RPMI7951 (cell line): ENCODE measurements at places on chromosomes 7 and 10. TPM values are rescaled to one million over a fixed set of nuclear protein-coding genes. Genes with fewer than 3 reads are reported as not detected.

DNA sequence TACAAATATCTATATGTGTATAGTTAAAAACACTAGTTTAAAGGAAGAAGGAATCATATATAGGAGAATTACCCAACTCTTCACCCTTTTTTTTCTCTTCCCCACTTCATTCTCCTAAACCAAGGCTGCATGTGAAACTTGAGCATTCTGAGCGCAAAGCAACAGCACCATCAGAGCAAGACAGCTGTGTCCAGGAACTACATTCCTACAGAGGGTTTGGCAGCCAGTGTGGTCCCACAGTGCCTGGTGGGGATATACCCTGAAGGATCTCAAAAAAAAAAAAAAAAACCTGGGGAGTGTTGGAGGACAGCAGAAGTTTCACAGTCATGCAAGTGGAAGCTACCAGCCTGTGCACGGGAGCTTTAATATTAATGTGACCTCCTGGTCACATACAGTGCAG is 310.4 kb downstream of the CTNNA3 start:
- no peak for DNase-seq

DNA sequence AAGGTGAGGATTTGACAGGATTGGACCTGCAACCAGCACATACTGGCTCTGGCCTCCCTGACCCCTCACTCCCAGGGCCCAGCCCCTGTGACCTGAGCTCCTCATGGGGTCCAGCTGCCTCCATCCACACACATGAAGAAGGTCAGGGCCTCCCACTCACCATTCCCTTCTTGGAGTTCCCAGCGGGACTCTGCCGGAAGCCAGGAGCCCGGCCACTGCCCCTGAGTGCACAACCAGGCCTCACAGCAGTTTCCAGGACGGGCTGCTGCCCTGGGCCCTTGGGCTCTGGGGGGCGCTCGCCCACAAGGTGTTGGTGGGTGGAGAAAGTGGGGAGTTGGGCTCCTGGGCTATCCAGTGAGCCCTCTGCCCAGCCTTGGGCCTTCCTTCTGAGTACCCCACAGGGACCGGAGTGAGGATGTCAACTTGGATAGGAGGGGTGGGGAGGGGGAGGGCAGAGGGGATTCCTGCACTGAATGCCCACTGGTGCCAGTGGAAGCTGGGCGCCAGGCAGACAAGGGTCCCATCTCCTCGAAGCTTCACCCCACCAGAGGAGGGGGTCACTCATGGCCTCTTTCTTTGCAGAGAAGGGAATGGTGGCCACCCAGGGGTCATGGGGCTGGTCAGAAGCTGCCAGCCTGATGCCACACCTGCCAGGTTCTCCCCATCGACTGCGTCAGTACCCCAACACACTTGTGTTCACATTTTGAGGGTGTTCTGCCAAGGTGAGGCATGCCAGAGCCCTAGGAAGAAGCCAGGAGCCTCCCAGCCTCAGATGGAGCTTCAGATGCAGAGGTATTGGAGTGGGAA is 115.3 kb downstream of the PTPN20 start:
- no peak for DNase-seq

GRCh38 chr7:36707465-36707864 is 16.8 kb downstream of the AOAH start:
- DNase-seq = no peak

- DNase-seq = no peak
Measured at GRCh38 chr10:10160821-10161312, 856.8 kb upstream of the CELF2 start.

The AZGP1 gene
- 2.1 and 2.2 TPM in 2 replicates for total RNA-seq

The TLX1 gene
- total RNA-seq = not detected in 2 replicates
